ENCODE measurements at places on chromosomes 6 and 20.

GRCh38 chr20:38114353-38114791, 50.7 kb downstream of the TGM2 start:
- no peak for DNase-seq

GRCh38 chr6:127950566-127951145, 49.8 kb upstream of the THEMIS start:
- no peak for DNase-seq

DNA sequence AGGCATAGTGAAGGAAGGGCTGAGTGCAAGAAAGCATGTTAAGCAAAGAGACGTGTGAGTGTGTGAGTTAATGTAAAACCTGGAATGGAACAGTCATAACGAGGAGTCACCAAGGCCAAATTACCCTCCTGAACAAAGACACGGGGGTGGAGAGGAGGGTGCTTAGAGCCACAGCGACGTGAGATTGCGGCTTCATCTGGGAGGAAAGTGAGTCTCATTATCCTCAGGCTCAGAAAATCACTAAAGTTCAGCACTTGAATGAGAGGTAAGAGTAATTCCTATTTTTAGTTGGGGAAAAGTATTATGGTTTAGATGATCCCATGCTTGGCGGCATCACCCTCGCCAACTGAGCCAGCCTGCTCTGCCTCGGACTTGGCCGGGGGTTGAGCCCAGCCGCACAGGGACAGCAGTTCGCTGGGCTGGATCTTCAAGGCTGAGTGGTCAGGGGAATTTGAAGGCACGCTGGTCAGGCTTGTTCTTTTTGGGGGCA, 136.6 kb downstream of the DTNBP1 start:
- no peak for DNase-seq

DNA sequence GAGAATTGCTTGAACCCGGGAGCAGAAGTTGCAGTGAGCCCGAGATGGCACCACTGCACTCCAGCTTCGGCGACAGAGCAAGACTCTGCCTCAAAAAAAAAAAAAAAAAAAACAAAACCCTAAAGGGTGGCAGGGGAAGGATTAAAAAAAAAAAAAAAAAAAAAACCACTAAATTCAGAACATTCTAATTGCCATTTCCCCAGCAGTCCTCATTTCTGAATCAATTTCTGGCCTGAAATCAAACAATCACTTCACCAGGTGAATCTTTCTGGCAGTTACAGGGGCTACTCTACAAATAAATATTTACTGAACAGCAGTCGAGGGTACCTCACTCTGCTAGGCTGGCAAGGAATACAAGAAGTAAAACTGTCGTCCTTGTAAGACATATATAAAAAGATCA, 1.2 kb downstream of the UQCC1 start:
- no peak for DNase-seq

DNA sequence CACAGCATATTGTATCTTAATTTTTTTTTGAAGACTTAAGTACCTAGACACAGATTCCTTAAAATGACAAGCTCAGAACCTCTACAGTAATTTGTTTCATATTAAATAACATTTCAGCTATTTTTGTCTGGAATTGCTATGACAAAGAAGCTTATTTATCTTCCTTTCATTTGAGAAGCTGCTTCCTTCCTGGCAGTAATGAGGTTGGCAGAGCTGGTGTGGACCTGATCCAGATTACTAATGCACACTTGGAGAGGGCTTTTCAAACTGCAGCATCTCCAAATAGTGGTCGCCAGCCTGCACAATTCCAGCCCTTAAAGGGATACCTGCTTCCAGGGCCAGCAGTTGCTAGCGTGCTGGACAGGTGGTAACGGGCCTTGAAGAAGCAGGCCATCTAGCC, 12.1 kb downstream of the PTCHD4 start:
- DNase-seq, result no peak

GRCh38 chr20:40255365-40255764, 433.7 kb downstream of the MAFB start:
- no peak for DNase-seq

- DNase-seq, result no peak
Observed at GRCh38 chr6:22149096-22149495, 147.7 kb downstream of the PRL start.

DNA sequence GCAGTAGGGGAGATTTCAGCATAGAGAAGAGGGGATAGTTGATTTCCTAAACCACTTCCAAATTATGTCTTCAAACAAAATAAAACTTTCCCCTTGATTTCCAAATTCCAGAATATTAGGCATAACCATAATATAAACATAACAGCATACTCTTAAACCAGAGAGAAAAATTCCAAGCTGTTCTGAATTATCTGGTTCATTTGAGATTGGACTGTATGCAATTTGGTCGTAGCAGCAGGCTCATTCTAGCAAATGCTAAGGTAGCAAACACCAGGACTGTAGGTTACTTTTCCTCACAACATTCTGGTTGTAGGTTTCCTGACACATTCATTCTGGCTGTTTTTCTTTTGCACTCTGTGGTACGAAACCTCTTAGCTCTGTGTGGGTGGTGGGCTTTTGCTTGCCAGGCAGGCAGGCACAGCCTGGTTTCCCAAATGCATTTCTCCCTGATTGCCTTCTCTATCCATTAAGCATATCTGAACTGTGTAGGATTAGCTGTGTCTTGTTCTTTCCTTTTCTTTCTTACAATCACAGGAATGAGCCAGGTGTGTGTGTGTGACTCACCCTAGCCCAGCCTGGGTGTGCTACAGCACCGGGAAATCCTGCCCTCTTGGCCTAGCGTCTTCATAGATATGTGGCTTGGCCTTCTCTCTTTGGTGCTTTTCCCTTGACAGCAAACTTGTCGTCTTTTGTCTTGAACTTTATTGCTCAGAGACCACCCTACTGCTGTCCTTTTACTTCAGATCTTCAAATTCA, 77.1 kb downstream of the JARID2 start:
- no peak for DNase-seq

GRCh38 chr6:126574301-126574700, 234.4 kb downstream of the CENPW start:
- no peak for DNase-seq

DNA sequence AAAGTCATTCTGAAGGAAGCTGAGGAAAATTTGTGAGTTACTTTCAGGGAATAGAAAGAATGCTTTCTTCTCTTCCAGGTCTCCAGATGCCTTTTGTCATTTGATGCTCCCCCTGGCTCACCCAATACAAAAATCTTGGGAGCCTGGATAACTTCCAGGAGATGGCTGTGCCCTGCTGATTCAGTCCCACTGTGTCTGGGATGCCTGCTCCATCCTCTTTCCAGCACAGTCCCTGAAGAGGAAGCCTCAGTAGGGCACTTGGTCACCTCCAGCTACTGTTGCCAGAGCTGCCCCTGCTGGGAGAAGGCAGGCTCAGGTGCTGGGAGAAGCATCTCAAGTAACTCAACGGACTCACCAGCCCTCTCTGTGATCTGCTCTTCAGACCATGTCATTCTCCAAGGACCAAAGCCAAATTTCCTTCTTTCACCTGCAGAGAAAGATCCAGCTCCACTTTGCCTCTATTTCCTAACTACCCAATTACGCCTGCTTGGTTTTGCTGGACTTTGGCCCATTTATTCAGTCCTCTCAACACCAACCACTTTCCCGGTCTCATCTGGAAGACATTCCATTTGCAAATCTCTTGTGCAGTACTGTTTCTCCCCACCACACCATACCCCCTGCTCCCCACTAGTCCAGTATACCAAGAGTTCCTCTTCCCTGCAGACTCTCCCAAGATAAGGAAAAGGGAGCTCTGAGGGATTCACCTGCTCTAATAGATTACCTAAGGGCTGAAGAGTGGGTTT, 53.3 kb downstream of the SLC23A2 start:
- DNase-seq, result no peak
